ENCODE measurements at places on chromosomes 16 and 17.
A peak's percentile ranks its signal among the peaks of the same experiment; 100 is the strongest.

DNA sequence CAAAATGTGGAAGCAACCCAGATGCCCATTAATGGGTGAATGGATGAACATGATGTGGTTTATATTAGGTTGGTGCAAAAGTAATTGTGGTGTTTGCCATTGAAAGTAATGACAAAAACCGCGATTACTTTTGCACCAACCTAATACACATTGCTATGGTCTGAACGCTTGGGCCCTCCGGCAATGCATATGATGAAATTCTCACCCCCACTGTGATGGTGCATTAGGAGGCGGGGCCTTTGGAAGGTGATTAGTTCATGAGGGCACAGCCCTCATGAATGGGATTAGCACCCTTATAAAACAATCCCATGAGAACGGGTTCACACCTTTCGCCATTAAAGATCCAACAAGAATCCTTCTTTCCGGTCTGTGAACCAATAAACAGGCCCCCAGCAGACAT lies 25.3 kb upstream of the PRM1 start:
- no peak for DNase-seq
- H3K4me1 ChIP-seq, result no peaks in the 10 kb centered on the region
- H3K27ac ChIP-seq, result no peak overlapping the region
- no peaks in the 10 kb centered on the region for H3K27me3 ChIP-seq
- H3K36me3 ChIP-seq, result no peaks in the 10 kb centered on the region

- H3K36me3 ChIP-seq, result no peaks in the 10 kb centered on the region
- no peak for DNase-seq
- no peaks in the 10 kb centered on the region for H3K27me3 ChIP-seq
- H3K27ac ChIP-seq, result no peak overlapping the region
Observed at GRCh38 chr17:66432996-66433551, 130.7 kb downstream of the PRKCA start.

- DNase-seq, result peak; percentile 90
- no peaks in the 10 kb centered on the region for H3K4me1 ChIP-seq
- no peaks in the 10 kb centered on the region for H3K36me3 ChIP-seq
- peaks cover 4% of the 10 kb centered on the region for H3K27me3 ChIP-seq
- no peak overlapping the region for H3K27ac ChIP-seq
Observed at GRCh38 chr17:6666077-6666521, 14.5 kb downstream of the C17orf100 start.

DNA sequence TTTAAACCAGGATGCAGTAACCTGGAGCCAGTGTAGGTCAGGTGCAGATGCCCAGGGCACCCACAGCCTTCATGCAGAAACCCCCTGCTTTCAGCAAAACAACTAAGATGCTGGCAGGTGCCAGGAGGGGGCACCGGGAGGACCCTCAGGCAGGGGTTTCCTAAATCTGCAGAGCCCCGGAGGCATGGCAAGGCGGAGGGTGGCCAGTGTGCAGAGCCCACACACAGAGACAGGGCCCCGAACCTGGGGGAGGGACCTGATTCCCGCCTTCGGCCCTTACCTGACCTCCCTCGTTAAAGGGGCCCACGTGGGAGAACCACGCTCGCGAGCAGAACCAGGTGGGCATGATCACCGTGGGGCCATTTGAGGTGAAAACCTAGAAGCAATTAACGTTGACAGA lies 114.0 kb upstream of the METRNL start:
- peak; percentile 27 for DNase-seq
- H3K27me3 ChIP-seq, result no peaks in the 10 kb centered on the region
- H3K4me3 ChIP-seq, result no peak overlapping the region
- no peak overlapping the region for H3K27ac ChIP-seq
- H3K36me3 ChIP-seq, result no peaks in the 10 kb centered on the region
- H3K4me1 ChIP-seq, result no peaks in the 10 kb centered on the region

GRCh38 chr16:87740909-87741424 lies 24.8 kb downstream of the KLHDC4 start:
- no peaks in the 10 kb centered on the region for H3K4me1 ChIP-seq
- peaks cover 52% of the 10 kb centered on the region for H3K36me3 ChIP-seq
- H3K27ac ChIP-seq, result no peak overlapping the region
- no peak overlapping the region for H3K4me3 ChIP-seq
- no peaks in the 10 kb centered on the region for H3K27me3 ChIP-seq

DNA sequence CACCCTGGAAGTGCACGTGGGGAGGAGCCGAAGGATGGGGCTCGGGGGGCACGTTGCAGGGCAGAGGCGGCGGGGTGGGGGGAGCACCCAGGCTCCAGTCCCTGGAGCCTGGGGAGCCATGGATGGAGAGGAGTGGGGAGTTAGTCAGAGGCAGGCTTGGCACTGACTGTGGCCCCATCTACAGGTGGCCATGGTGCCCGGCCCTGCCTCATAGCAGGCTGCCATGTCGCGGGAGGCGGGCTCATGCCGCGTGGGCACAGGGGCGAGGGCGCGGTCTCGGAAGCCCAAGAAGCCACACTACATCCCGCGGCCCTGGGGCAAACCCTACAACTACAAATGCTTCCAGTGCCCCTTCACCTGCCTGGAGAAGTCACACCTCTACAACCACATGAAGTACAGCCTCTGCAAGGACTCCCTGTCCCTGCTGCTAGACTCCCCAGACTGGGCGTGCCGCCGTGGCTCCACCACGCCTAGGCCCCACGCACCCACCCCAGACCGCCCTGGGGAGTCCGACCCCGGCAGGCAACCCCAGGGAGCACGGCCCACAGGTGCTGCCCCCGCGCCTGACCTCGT lies 3.0 kb downstream of the PRR35 start:
- H3K4me3 ChIP-seq, result no peak overlapping the region
- H3K27ac ChIP-seq, result no peak overlapping the region
- peaks cover 2% of the 10 kb centered on the region for H3K27me3 ChIP-seq
- H3K36me3 ChIP-seq, result no peaks in the 10 kb centered on the region
- no peaks in the 10 kb centered on the region for H3K4me1 ChIP-seq
- no peak for DNase-seq

DNA sequence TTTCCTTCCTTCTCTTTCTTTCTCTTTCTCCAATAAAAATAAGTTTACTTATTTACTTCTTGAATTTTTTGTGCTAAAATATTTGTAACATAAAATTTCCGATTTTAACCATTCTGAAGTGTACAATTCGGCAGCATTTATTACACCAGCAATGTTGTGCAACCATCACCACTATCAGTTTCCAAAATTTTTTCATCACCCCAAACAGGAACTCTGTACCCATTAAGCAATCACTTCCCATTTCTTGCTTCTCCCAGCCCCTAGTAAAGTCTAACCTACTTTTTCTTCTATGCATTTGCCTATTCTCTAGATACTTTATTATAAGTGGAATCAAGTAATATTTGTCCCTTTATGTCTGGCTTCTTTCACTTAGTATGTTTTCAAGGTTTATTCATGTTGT lies 2.5 kb upstream of the HP start:
- H3K27ac ChIP-seq, result no peak overlapping the region
- H3K4me1 ChIP-seq, result no peaks in the 10 kb centered on the region
- no peak for DNase-seq
- no peak overlapping the region for H3K4me3 ChIP-seq

DNA sequence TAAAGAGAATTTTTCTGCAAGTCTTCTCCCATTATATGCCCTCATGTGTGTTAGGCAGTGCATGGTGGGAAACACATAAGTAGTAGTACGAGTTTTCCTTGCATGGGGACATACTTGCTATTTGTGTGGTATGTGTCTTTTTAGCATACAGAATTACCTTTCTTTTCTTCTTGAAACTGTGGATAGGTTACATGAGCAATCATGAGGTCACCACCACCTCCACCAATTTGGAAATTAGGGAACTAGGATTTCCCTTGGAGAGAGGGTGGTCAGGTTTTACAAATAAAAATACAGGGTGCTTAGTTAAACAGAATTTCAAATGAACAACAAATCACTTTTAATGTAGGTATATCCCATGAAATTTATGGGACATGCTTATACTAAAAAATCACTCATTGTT lies 16.3 kb upstream of the AMZ2 start:
- no peaks in the 10 kb centered on the region for H3K27me3 ChIP-seq
- peaks cover 4% of the 10 kb centered on the region for H3K36me3 ChIP-seq
- H3K4me1 ChIP-seq, result no peaks in the 10 kb centered on the region
- H3K27ac ChIP-seq, result no peak overlapping the region
- no peak overlapping the region for H3K4me3 ChIP-seq

DNA sequence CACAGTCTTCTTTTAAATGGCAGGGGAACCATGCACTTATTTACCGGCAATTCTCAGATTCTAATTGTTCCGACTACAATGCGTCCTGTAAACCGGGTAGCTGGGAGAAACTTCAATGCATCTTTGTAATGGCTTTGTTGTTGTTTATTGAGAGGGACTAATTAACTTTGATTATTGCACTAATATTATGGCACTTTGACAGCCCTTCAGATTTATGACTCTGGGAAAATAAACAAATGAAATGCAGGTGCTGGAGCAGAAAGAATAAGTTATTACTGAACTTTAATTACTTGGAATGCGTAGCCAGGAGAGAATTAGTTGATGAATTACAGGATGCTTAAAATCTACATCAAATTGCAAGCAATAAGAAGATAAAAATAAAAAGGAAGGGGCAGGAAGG lies 77.0 kb downstream of the WWOX start:
- H3K4me3 ChIP-seq, result no peak overlapping the region
- H3K4me1 ChIP-seq, result no peaks in the 10 kb centered on the region
- no peak overlapping the region for H3K27ac ChIP-seq
- DNase-seq, result no peak
- no peaks in the 10 kb centered on the region for H3K36me3 ChIP-seq

- H3K4me3 ChIP-seq, result no peak overlapping the region
- DNase-seq, result no peak
- peaks cover 8% of the 10 kb centered on the region for H3K36me3 ChIP-seq
- H3K27me3 ChIP-seq, result no peaks in the 10 kb centered on the region
- H3K4me1 ChIP-seq, result no peaks in the 10 kb centered on the region
- H3K27ac ChIP-seq, result no peak overlapping the region
Observed at GRCh38 chr17:80818871-80819270, 172.8 kb upstream of the CHMP6 start.

- peak; percentile 90 for DNase-seq
- H3K4me3 ChIP-seq, result no peak overlapping the region
- no peaks in the 10 kb centered on the region for H3K4me1 ChIP-seq
- no peaks in the 10 kb centered on the region for H3K27me3 ChIP-seq
- peaks cover 2% of the 10 kb centered on the region for H3K36me3 ChIP-seq
Observed at GRCh38 chr16:68328151-68328859, 17.5 kb downstream of the PRMT7 start.

- no peak overlapping the region for H3K27ac ChIP-seq
- peaks cover 29% of the 10 kb centered on the region for H3K36me3 ChIP-seq
- peak overlapping the region; percentile 75 for H3K4me3 ChIP-seq
- no peak for DNase-seq
- H3K27me3 ChIP-seq, result peaks cover 3% of the 10 kb centered on the region
Observed at GRCh38 chr17:81978524-81979298, 1.3 kb downstream of the ASPSCR1 start.

GRCh38 chr16:11283820-11284248 lies 2.7 kb upstream of the PRM1 start:
- H3K4me1 ChIP-seq, result no peaks in the 10 kb centered on the region
- H3K36me3 ChIP-seq, result no peaks in the 10 kb centered on the region
- H3K4me3 ChIP-seq, result no peak overlapping the region
- H3K27me3 ChIP-seq, result no peaks in the 10 kb centered on the region

GRCh38 chr17:34173241-34173640 lies 81.8 kb upstream of the CCL2 start:
- DNase-seq, result no peak
- H3K4me1 ChIP-seq, result peaks cover under 1% of the 10 kb centered on the region
- no peak overlapping the region for H3K4me3 ChIP-seq
- H3K36me3 ChIP-seq, result peaks cover 9% of the 10 kb centered on the region
- H3K27me3 ChIP-seq, result no peaks in the 10 kb centered on the region

DNA sequence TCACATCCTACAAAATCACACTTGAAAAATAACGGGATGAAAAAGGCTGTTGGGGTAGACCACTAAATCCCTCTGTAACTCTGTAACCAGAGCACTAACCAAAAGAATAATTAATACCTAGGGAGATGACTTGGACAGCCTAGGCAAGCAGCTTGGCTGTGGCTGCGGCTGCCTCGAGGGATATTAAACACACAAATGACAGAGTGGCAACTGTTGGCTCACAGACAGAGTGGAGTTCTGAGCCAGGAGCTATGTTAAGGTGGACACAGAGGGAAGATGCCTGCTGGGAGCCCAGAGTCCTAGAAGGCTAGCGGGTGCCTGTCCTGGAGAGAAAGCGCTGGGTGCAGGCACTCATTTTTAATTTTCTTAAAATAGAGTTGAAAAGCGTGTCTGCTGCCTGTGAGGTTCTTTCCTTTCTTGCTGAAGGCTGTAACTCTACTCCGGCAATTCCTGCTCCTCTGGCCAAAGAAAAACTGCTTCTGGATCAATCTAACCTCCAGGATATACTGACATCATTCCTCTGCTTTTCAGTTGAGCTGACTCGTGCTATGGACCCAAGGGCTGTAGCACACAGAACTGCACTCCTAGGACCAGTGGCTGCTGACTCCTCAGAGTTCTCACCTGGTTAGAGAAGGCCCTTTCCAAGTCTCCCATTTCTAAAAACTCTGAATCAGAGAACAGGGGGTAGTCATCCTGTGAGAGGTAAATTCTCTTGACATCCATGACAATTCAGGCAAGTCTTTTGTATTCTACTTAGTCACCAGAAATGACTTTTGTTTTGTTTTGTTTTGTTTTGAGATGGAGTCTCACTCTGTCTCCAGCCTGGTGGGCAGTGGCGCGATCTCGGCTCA lies 147.9 kb downstream of the STX8 start:
- H3K27me3 ChIP-seq, result no peaks in the 10 kb centered on the region
- no peak overlapping the region for H3K27ac ChIP-seq
- peaks cover 3% of the 10 kb centered on the region for H3K4me1 ChIP-seq
- no peak overlapping the region for H3K4me3 ChIP-seq
- no peaks in the 10 kb centered on the region for H3K36me3 ChIP-seq
- no peak for DNase-seq

DNA sequence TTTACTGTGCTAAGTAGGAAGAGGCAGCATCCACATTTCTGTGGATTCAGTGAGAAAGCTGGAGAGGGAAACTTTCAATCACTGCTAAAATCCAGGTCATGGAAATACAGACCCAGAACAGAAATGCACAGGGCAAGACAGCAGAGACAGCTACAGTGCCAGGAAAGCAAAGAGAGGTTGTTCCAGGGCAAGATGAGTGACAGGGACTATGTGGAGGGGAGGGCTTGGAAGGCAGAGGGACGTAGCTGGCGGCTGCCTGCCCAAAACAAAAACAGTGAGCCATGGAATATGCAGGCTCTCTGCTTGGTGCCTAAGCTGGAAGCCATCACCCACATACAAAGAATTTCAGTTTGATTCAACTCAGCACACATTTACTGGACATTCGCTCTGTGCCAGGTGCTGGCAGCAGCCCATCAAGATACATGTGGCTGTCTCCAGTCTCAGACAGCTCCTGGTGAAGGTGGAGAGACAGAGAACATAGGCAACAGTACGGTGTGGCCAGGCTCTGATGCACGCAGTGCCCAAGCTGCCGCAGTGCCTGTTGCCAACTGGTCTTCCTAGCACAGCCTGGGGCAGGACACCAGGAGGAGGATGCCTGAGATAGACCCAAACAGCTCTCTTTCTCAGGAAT lies 88.7 kb downstream of the AIPL1 start:
- DNase-seq, result no peak
- no peak overlapping the region for H3K27ac ChIP-seq
- no peaks in the 10 kb centered on the region for H3K36me3 ChIP-seq
- no peaks in the 10 kb centered on the region for H3K27me3 ChIP-seq
- no peaks in the 10 kb centered on the region for H3K4me1 ChIP-seq

Data from H9 (cell line).